ENCODE measurements at places on chromosomes 7 and 10.
A peak's percentile ranks its signal among the peaks of the same experiment; 100 is the strongest.

DNA sequence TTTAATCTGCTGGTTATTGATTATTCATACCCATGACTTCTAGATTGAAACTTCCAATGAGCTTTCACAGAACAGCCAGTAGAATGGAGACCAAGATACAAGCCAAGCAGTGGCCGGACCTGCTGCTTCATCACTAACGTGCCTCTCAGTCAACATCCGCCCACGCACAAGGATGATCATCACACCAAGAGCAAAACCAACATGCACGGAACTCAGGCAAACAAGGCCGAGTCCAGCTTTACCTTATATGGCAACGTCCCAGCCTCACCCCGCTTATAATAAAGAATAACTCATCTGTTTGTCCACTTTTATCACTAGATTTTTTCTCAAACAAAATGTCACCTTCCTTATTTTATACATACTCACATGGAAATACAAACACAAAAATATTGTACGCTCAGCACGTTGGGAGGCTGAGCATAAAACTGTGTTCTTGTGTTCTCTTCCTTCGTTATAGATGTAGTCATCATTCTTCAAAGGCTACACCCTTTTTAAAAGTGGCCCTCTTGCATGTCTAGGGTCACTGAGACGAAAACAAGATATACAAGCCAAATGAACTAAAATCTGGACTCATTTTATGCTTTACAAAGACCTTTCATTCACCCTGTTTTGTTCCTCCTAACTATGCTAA, 122.7 kb downstream of the SFMBT2 start:
- DNase-seq, result no peak

DNA sequence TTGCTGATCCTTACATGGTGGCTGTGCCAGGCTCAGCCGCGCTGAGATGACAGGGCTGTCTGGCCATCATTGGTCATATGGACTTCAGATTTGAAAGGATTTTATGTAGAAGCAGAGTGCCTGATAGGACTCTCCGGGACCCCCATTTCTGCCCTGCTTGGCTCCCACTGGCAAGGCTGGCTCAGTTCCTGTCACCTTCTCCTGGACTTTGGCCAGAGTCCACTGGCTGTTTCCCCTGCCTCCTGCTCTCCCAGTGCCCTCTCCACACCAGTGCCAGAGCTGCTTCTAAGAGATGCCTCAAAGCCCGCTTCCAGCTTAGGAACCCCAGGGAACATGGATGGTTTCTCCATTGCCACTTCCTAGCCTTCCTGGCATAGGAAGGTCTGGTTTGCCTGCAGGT, 5.1 kb upstream of the SH2D4B start:
- no peak for DNase-seq

GRCh38 chr7:73932364-73932763, 71.4 kb downstream of the TMEM270 start:
- DNase-seq, result no peak

GRCh38 chr10:99785646-99786045, 3.2 kb downstream of the ABCC2 start:
- DNase-seq, result no peak

- no peak for DNase-seq
These were observed 232.1 kb upstream of the PCLO start for GRCh38 chr7:83394776-83395175.

GRCh38 chr10:112059220-112059619, 124.3 kb downstream of the GPAM start:
- no peak for DNase-seq

DNA sequence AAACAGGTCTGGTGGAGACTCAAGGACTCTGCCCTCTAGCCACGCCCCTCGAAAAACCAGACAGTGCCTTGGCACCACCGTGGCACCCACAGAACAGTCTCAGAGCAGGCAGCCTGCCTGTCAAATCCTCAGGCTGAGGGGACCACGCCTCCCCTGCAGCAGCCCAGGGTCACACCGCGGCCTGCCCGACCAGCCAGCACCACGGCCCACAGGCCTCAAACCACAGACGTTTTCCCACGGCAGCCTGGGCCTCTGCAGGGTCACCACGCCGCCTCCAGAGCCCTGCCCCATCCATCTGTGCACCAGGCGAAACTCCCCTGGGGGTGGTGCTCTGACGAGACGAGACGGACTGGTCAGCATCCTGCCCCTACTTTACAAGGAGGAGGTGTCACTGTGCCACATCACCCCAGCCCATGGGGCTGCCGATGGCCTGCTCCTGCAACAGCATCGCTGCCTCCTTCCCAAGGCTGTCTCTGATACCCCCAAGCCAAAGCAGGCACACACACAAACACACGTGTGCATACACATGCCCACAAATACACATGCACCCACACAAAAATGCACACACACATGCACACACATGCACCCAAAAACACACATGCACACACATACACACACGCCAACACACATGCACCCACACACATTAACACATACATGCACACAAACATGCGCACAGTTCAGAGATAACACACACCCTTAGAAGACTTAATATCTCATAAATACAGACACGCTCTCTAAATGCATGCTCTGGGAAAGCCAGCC, 24.6 kb downstream of the PAPOLB start:
- DNase-seq, result no peak

DNA sequence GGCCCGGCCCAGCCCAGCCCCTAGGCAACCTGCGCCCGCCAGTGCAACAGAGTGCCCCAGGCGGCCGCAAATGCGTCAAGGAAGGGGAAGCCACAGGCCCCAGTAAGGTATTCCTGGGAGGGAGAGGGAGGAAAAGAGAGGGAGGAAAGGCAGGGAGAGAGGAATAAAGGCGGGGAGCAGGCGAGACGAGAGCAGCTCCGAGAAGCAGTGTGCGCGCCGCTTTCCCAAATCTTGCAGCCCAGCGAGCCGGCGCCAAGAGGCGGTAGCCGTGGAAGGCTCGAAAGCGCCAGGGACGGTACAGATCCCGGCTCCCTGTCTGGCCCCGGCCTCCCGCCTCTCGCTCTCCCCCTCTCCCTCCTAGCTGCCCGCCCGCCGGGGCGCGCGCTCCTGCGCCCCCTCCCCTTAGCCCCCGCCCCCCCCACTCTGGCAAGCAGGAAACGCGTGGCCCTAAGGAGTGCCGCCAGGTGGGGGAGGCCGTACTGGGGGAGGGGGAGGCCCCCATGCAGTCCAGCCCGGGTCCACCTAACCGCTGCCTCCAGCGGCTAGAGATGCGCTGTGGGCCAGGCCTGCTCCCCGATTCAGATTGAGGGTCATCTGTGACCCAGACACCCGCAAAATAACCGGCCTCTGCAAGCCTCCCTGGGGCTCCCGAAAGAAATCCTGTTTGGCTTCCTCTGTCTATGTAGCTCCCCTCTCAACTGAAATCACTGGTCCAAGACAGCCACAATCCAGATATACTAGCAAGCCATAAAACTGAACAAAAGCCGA, 4.3 kb downstream of the HOXA10 start:
- no peak for DNase-seq

DNA sequence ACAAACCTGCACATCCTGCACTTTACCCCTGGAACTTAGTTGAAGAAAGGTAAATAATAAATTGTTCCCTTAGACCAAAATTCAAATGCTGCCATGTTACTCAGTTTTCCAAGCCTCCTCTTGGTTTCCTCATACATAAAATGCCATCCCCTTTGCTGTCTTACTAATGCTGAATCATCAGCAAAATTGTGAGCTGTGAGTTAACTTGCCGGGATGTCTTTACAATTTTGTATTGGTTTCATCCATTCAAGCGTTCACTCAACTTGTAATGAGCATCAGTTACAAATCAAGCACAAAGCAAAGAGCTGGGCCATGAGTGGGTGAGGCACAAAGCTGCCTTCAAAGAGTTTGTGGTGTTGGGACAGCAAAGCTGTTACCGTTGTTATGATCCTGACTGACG, 395.8 kb upstream of the ZMIZ1 start:
- no peak for DNase-seq

DNA sequence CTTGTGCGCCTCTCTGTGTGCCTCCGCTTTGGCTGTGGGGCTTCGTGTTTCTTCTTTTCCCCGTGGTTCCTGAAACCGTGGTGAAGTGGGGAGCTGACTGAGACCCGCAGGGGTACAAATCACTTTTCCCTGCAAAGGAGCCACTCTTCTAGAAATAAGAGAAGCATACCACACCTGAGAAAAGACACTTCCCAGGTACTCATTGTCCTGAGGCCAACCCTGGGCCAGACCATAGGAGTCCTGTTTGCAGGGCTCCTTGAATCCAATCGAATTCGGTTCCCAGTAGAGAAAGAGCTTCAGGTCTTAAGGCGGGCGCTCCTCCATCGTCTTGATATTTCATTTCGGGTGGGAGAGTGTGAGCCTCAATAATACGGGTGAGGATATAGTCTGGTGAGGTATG, 32.4 kb upstream of the ZNF273 start:
- DNase-seq, result no peak

DNA sequence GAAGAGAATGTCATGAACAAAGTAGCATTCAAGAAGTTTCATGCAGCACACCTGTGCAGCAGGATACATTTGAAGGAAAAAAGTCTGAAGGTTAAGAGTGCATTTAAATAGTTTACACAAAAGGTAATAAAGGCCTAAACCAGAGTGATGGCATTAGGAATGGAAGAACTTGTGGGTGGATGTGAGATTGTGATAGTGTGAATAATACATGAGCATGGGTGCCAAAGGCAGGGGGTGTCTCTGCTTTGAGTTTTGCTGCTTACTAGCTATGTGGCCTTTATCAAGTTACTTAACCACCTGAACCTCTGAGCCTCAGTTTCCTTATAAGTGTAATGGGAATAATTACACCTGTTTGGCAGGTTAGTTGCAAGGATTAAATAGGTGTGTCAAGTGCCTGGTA, 21.0 kb downstream of the AGK start:
- DNase-seq, result no peak

- DNase-seq, result no peak
These were observed 10.6 kb downstream of the ZCCHC24 start for GRCh38 chr10:79434821-79435251.

- DNase-seq, result no peak
These were observed 97.2 kb upstream of the CARD11 start for GRCh38 chr7:3140834-3141233.

DNA sequence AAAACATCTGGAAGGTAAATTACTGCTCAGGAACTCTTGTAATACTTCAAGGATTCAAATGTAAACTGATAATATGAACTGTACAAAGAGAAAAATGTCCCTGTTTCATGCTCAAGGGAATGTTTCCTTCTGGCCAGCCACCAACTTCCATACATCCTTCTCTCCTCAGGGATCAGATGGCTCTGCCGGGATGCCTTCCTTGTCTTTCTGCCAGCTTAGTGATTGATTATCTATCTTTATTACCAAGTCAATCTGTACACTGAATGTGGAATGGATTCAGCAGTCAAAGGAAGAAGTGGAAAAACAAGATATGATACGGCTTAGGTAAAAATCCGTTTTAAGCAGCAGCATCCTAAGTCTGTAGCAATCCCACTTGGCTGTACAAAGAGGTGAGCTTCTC, 178.3 kb downstream of the PTN start:
- DNase-seq, result no peak

GRCh38 chr10:104824380-104825006, 183.4 kb downstream of the SORCS3 start:
- no peak for DNase-seq

DNA sequence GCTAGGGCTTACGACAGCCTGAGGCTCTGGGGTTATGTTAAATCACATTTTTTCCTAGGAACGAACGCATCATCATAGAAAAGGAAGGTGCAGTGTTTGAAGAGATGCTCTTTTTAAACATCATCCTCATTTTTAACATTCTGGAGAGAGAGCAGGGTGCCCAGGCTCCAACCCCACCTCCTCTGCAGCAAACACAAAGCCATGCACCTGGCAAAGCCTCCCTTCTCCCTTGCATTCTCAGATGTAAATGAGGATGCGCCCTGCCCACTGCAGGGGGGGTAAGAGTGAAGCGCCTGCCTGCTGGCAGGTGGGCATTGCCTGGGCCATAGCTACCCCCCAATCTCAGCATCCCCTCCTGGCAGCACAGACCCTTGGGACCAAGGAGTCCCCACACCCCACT, 92.4 kb downstream of the PTPRN2 start:
- no peak for DNase-seq

- peak; percentile 18 for DNase-seq
These were observed 4.6 kb upstream of the TWIST1 start for GRCh38 chr7:19121977-19122588.

DNA sequence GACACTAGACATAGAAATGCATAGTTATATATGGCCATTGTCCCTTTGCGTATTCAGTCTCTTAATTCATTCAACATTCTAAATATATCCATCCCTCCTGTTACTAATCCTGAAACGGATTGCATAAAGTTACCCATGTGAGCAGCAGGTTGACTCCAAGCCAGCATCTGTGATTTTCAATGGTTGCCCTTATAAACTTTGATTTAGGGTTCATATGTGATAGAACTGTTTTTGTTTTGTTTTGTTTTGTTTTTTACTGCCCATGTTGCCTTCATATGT, 13.4 kb upstream of the DENND2A start:
- no peak for DNase-seq

- DNase-seq, result no peak
These were observed 43.6 kb downstream of the MDH2 start for GRCh38 chr7:76091506-76091905.

DNA sequence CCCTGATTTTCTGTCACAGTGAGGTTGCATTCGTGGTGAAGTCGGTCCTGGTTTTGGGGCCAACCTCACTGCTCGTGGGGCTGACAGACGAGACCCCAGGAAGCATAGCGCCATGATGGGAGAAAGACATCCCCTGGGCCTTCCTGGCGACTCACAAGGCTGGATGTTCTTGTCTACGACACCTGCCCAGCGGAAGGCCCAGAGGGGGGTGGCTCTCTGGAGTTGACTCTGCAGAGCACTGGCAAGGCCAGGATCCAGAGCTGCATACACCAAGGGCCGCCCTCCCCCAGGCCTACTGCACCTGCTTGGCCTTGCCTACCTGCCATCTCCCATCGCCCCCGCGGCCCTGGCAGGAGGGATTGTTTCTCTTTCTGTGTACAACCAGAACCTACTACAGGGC, 608.9 kb downstream of the PTPRN2 start:
- no peak for DNase-seq

DNA sequence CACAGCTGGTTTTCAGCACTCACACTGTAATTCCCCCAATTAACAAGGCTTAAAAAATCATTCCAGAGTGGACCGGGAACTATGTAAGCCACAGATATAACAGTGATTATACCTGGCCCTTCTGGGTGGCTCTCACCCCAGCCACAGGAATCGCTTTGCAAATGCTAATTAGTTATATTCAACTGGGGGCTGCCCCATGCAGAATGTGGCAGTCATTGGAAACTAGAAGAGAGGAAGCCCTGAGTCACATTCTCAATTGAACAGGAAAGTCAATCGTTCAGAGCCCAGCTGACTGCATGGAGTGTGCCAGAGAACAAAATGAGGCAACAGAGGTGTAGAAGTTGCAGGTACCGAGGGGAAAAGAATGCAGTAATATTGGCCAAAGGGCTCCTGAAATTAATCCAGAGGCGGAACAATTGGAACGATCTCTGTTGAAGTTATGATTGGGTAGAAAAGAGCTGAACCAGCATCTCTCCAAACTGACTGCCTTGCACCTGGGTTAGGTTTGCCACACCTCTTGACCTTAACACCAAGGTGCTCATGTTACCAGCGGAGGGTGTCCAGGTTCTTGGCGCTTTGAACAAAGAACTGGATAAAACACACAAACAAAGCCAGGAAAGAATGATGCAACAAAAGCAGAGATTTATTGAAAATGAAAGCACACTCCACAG, 909.7 kb upstream of the AUTS2 start:
- DNase-seq, result no peak
